ENCODE measurements at places on chromosomes 7 and 10. TPM values are rescaled to one million over a fixed set of nuclear protein-coding genes. Genes with fewer than 3 reads are reported as not detected.

The MYL7 gene
- not detected for total RNA-seq

The EMX2 gene
- not detected for total RNA-seq

The PCBD1 gene
- total RNA-seq, result 212 TPM

The TUBAL3 gene
- 0.24 TPM for total RNA-seq

The NPFFR1 gene
- total RNA-seq, result 0.02 TPM

The NRP1 gene
- total RNA-seq, result 87.4 TPM

The RNF148 gene
- total RNA-seq, result not detected

The MYH16 gene
- total RNA-seq, result 0.25 TPM

The GSTO2 gene
- 1.9 TPM for total RNA-seq

The AS3MT gene
- 2.6 TPM for total RNA-seq

The TMEM26 gene
- 0.04 TPM for total RNA-seq

The CASP7 gene
- total RNA-seq, result 24.3 TPM

The CPVL gene
- 0.18 TPM for total RNA-seq

The BCAP29 gene
- total RNA-seq, result 43.3 TPM

The PNLIPRP1 gene
- total RNA-seq, result not detected

The ADAMTS14 gene
- 0.11 TPM for total RNA-seq

Measured in A549 treated with dexamethasone at 1 μM for 4 hours (cell line).